ENCODE measurements at places on chromosomes 2 and 18.

- DNase-seq: no peak
Measured at GRCh38 chr2:38030635-38031355, 45.2 kb downstream of the CYP1B1 start.

GRCh38 chr2:23199115-23199918 is 185.7 kb upstream of the KLHL29 start:
- peak; percentile 32 for DNase-seq

DNA sequence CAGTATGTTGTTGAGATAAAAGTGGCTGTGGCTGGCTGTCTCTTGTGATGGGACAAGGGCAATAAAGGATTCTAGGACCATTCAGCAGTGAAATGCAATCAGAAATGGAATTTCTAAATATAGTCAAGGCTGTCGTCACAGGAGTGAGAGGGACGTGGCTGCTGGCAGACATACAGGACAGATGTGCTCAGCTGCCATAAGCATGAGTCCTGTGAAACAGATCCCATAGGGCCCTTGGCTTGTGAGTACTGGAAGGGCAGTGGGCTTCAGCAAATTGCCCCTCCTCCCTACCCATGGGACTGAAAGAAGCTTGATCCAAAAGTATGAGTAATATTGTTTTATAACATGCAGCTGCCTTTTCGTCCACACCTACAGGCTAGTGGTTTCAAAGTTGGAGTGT is 4.2 kb upstream of the CNNM3 start:
- DNase-seq: no peak

DNA sequence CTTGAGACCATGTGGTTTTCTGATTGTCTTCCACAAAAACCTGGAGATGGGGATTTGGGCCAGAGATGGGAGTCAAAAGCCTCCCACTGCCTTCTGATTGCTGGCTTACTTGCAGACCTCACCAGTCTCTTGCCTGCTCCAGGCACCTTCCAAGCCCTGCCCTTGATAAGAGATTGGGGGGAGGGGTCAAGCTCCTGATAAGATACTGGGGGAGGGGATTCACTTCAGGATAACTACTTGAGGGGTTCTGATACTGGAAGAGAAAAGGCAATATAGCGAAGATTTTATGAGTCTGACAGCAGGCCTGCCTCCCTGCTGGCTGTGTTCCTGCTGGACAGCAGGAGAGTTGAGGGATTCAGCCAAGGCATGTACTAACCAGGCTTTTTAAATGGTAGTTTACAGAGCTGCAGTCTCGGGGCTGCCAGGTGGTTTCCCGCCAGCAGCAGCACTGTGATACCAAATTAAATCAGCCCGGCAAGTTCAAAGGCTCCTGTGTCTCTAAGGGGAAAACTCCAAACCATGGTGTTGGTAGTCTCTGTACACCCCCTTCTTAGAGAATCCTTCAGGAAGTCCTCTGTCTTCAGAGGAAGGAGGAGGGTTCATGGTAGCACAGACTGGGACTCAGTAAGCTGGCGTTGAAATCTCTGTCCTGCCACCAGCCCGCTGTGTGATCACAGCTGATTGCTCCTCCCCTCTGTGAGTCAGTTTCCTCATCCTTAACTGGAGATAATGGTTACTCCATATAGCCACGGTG is 58.3 kb downstream of the FBXO36 start:
- peak; percentile 87 for DNase-seq

DNA sequence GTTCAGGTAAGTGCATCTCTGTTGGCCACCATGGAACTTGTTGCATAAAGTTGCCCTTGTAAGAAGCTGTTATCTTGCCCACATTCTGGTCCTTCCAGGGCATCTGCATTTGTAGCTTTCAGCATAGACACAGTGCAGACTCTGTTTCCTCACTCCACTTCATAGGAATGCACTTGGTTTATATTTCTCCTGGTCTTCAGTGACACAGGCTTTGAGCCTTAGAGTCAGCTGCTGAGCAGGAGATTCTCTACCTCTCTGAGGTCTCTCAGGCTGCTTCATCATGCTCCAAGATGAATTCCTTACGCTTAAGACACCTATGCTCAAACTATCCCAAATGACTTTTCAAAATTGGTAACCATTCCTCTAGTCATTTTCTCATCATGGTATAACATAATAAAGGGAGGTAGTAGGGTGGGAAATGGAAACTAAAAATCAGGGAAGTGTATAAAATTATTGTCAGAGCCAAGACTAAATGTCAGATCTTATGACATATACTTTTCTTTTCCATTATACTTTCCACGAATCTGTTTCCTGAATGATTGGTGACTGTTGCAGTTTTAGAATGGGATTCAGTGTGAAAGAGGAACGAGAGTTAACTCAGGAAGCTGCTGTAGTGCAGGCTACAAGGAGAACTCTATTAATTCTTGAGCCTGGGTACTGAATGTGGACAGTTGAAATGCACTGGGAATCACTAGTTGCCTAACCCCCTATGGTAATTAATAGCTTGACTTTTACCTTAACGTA is 72.0 kb downstream of the GALNT1 start:
- DNase-seq: no peak

DNA sequence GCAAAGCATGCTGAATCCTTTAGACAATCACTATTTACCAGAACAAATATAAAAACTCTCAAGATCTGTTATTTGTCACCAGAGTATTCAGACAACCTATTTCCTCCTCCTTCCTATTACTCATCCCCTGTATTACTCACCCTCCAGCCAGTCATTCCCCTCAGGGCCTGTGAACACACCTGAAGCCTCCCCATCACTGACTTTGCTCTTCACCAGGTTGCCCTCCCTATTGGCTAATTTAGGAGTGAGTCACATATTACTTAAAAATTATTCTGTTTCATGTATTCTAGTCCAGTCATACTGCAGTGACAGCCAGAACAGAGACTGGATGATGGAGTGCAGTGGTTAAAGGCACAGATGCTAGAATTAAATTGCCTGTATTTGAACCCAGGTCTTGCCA is 3.7 kb upstream of the ATG16L1 start:
- peak; percentile 99 for DNase-seq

GRCh38 chr2:165307317-165307716 is 68.1 kb downstream of the SCN2A start:
- DNase-seq: no peak

DNA sequence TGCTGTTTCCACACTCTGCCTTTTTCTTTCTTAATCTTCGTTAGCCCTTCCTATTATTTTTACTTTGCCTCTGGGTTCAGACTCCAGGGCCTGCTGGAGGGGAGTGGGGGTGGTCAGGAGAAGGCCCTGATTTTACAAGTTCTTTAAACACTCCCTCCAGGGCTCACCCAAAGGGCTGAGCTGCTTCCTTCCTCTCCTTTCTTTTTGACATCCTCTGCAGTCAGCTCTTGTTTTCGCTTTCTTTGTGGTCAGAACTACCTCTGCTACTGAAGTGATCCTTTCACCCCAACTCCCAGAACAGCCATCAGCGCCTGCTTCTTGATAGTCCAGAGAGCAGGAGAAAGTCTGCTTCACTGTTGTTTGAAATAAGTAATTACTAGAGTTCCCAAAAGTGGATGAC is 925.7 kb downstream of the EPHA4 start:
- no peak for DNase-seq

GRCh38 chr2:158034198-158034866 is 67.3 kb upstream of the UPP2 start:
- DNase-seq: peak; percentile 76

DNA sequence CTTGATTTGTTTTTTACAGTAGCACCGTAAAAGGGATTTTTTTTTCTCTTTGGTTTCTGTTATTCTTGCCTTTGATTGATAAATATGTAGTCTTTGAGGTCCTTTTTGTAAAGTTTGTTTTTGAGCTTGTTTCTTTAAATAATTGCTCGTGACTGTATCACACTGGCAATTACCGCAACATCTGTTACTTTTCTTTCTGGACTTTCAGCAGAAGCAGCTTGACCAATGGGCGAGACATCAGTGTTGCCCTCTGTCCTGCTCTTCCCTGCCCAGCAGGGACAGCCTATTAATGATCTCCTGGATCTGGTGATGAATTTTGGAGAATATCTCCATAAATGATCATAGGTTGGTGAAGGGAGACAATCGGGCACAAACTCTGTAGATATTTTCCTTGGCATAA is 74.9 kb downstream of the TDRD15 start:
- no peak for DNase-seq

GRCh38 chr2:234022424-234022823 is 28.1 kb upstream of the SPP2 start:
- DNase-seq: no peak

GRCh38 chr2:142130111-142131009 is 456 bp downstream of the LRP1B start:
- DNase-seq: peak; percentile 79

- DNase-seq: no peak
Measured at GRCh38 chr18:35431374-35431741, 54.2 kb upstream of the ZNF396 start.

DNA sequence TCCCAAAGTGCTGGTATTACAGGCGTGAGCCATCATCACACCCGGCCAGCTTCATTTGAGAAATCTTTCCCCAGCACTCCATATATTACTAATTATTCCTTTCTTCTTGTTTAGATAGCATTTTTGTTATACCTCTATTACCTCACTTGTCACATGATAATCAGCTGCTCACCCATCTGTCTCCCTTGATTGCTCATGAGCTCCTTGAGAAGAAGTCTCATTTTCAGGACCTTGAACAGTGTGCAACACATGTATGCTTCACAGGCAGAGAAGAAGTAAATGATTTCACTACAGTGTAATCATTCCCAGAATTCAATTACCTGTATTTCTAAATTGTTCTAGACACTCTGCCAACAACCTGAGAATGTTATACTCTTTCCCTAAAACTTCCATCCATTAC is 6.2 kb downstream of the PAIP2B start:
- DNase-seq: no peak

All from epithelial cell of esophagus (primary cell).